Body of pancreas (tissue), 4 donors: ENCODE measurements at places on chromosomes 4 and X. TPM values are rescaled to one million over a fixed set of nuclear protein-coding genes. Genes with fewer than 3 reads are reported as not detected.

The ERCC6L gene
- not detected for total RNA-seq

The RBM47 gene
- 99.5 TPM for total RNA-seq

DNA sequence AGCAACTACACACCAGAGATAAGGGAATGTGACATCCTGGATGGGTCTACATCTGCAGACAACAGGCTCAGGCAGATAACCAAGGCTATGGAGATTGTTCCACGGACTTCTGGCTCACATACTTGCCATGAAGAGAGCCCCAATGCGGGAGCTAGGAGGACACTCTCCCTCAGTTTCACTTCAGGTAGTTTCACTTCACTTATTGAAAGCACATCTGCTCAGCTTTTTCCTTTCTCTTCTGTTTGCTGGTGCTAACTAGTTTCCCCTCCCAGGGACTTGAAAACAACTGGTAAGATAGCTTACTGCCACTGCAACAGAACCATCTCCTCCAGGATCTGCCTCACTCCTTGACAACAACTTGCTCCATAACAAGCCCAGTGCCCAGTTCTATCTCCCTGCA, 1.4 kb upstream of the CT47C1 start:
- no peak for DNase-seq
- H3K4me3 ChIP-seq, result no peak overlapping the region
- no peaks in the 10 kb centered on the region for H3K27me3 ChIP-seq

DNA sequence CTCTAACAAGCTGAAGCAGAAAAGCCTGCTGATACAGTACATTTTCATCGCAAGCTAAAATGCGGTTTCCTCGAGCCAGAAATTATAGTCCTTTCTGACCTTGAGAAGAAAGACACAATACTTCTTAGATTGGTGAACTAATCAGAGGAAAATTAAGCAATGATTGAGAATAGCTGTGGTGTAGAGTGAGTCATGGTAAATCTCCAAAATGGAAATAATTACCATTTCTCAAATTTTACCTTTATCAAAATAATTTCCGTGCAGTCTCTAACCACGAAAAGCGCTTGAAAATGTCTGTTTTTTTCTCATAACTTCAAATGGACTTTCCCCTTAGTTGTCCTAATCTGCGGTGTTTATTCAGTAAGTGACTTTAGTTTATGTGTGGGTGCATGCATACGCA, 190.2 kb downstream of the CPE start:
- no peak overlapping the region for H3K27ac ChIP-seq
- H3K4me1 ChIP-seq, result no peaks in the 10 kb centered on the region
- no peak overlapping the region for H3K4me3 ChIP-seq
- no peaks in the 10 kb centered on the region for H3K27me3 ChIP-seq
- DNase-seq, result no peak
- no peaks in the 10 kb centered on the region for H3K36me3 ChIP-seq

DNA sequence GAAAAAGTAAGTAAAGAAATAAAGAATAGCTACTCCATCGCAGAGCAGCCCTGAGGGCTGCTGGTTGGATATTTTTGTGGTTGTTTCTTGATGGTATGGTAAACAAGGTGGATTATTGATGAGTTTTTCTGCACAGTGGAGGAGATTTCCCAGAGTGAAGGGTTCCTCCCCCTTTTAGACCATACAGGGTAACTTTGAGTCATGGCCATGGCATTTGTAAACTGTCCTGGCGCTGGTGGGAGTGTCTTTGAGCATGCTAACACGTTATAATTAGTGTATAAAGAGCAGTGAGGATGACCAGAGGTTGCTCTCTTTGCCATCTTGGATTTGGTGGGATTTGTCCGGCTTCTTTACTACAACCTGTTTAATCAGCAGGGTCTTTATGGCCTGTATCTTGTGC, 128.2 kb downstream of the ASMT start:
- no peaks in the 10 kb centered on the region for H3K36me3 ChIP-seq
- H3K4me3 ChIP-seq, result no peak overlapping the region
- H3K27me3 ChIP-seq, result no peaks in the 10 kb centered on the region
- no peak for DNase-seq
- H3K4me1 ChIP-seq, result no peaks in the 10 kb centered on the region

- no peaks in the 10 kb centered on the region for H3K36me3 ChIP-seq
- peak; percentile 57 for DNase-seq
- H3K27ac ChIP-seq, result peak overlapping the region; percentile 9
- peaks cover 95% of the 10 kb centered on the region for H3K4me1 ChIP-seq
- no peaks in the 10 kb centered on the region for H3K27me3 ChIP-seq
- H3K4me3 ChIP-seq, result no peak overlapping the region
Measured at GRCh38 chr4:153523941-153524386, 57.8 kb downstream of the TMEM131L start.

- no peaks in the 10 kb centered on the region for H3K4me1 ChIP-seq
- no peak overlapping the region for H3K4me3 ChIP-seq
- no peak overlapping the region for H3K27ac ChIP-seq
- H3K27me3 ChIP-seq, result no peaks in the 10 kb centered on the region
- H3K36me3 ChIP-seq, result no peaks in the 10 kb centered on the region
Measured at GRCh38 chr4:26248647-26249046, 72.2 kb upstream of the RBPJ start.

The VEGFC gene
- total RNA-seq, result 3.6 TPM

DNA sequence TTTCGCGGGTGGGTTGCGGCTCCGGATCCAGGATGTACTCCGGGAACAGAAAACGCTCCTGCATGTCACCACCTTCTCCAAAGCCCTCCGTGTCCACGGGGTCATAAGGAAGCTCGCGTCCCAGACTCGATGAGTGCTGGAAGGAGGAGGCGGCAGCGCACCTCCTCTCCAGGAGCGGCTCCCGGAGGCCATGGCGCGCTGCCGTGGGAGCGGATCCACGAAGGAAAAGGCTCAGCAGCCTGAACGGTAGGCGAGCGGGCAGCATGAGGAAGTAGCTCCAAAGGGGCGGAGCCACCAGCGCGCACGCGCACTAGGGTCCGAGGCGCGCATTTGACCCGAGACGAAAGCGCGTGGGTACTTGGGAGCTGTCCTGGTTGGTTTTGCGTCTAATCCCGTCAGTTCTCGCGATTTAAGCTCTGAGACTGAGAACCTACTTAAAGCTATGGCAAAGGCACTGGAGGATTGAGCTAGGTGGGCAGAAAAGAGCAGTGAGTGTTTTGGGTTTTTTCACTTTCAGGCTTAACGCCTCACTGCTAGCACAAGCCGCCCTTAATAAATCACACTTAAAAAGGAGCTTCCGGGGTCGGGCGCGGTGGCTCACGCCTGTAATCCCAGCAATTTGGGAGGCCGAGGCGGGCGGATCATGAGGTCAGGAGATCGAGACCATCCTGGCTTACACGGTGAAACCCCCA, at the start of gene NOA1:
Gene NOA1 (minus strand): TSS at position 286 of the 692 bp plus-strand sequence. CDS start 21 bp downstream, at position 265.
- no peaks in the 10 kb centered on the region for H3K27me3 ChIP-seq
- peak within 1 kb of the TSS; percentile 89 for H3K4me3 ChIP-seq
- DNase-seq, result peak; percentile 98
- peak within 1 kb of the TSS; percentile 72 for H3K27ac ChIP-seq
- H3K4me1 ChIP-seq, result peaks cover 55% of the 10 kb centered on the region
